ENCODE measurements at places on chromosomes 1 and 21. TPM values are rescaled to one million over a fixed set of nuclear protein-coding genes. Genes with fewer than 3 reads are reported as not detected.

DNA sequence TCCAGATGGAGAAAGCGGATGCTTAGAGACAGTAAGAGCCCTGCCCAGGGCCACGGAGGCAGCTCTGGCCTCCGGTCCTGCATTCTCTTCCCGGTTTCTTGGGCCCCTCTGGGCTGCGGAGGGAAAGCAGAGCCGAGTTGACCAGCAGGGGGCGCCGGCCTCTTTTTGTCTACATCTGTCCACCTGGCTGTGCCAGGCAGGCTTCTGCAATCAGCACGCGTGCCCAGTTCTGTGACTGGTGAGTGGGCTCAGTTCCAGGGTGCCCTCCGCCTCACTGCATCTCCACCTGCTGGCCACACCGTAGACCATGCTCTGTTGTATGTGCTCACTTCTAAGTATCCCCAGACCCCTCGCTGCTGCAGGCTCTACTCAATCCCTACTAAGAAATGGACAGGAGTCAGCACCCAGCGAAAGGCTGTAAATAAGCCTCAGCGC, 6.7 kb upstream of the HUNK start:
- peak; percentile 88 for DNase-seq

GRCh38 chr1:166164995-166165660, 1.7 kb downstream of the FAM78B start:
- DNase-seq: peak; percentile 51

GRCh38 chr1:205692423-205692822, 12.1 kb upstream of the SLC45A3 start:
- DNase-seq: no peak

- peak; percentile 40 for DNase-seq
Observed at GRCh38 chr1:7388488-7389185, 382.5 kb upstream of the VAMP3 start.

The PEAR1 gene
- 4.5 TPM for total RNA-seq

The H3-3A gene
- 129 TPM for total RNA-seq

The AJAP1 gene
- total RNA-seq: 0.63 TPM

The AHDC1 gene
- total RNA-seq: 20.0 TPM

Measured in left lobe of liver (tissue), 2 donors.